ENCODE measurements at places on chromosomes 4 and X.

DNA sequence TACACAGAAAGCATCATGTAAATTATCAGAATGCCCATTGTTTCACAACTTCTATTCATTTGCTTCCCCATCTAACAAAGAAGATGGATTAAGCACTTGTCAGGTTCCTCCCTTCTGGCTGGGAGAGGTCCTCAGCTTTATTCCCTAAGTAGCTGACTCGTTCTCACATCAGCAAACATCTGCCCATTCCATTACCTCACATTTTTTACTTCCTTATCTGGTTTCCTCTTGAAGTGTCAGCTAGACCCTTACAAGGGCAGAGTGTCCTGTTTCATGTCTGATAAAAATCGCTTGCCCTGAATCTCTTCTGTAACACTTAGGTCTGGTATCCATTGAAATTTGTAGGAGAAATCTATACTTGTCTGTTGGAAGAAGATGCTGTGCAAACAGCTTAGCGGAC is 34.7 kb downstream of the TMPRSS11A start:
- DNase-seq: no peak

GRCh38 chrX:148808833-148809232 is 308.4 kb downstream of the AFF2 start:
- no peak for DNase-seq

GRCh38 chr4:163196926-163197480 is 30.3 kb upstream of the NAF1 start:
- DNase-seq: no peak

GRCh38 chr4:112280386-112281056 is 5.2 kb downstream of the TIFA start:
- DNase-seq: no peak

- no peak for DNase-seq
Measured at GRCh38 chr4:8648816-8649630, 56.5 kb downstream of the CPZ start.

- no peak for DNase-seq
Measured at GRCh38 chrX:43087830-43088229, 309.9 kb upstream of the PPP1R2C start.

GRCh38 chr4:19319607-19320006 is 932.1 kb upstream of the SLIT2 start:
- DNase-seq: no peak

DNA sequence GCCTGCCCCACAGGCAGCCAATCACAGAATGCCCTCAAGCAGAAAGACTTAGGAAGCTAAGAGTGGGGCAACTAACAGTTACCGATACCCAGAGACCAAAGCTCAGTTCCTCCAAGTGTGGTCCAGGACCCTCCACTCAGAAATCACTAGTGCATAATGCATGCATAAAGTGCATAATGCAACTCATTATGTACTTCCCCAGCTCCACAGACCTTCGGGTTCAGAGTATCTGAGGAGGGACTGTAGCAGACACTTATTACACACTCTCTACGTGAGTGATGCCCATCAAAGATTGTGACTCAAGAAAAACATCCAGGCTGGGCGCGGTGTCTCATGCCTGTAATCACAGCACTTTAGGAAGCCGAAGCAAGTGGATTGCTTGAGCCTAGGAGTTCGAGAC is 328.0 kb downstream of the BCOR start:
- no peak for DNase-seq

DNA sequence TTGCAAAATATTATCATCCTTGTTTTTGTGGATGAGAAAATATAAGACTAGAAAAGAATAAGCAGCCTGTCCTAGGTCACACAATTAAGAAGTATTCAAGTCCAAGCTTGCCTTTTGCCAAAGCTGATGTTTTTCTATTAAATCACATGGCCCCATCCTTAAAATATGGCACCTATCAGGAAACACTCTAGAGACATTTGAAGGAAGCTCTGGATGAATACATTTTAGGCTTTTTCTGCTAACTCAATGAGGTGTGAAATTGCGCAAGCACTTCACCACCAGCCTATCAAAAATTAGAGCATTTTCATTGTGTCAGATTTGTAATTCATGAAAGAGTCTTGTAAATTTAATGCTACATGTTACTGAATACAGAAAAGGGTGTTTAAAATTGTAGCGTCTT is 251.1 kb upstream of the MAD2L1 start:
- no peak for DNase-seq

GRCh38 chr4:83320548-83320947 is 14.1 kb downstream of the HPSE start:
- no peak for DNase-seq

DNA sequence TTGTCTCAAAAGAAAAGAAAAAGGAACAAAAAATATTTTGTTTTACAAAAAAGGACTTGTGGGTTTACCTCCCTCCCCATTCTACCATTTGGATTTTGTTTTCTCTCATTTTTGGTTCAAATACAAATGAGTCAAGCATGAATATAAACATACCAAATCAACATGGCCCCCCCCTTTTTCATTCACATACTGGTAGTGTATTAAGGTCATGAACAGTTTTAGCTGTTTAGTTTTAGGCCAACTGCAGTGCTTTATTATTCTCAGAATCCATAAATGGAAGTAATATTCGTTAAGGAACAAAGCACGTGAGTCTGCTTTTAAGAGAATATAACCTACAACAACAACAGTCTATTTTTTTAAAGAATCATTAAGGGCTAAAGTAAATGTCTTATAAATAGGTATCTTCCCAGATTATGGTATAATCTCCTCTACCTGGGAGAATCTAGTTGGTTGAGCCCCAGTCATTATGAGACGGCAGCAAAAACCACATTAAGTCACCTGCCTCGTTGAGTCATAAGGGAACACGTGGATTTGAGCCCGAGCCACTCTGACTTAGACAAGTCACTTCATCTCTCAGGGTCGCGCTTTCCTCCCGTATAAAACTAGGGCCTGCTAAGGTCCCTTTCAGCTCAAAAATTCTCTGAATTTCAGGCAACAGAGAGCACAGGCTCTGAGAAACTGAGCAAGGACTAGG is 26.7 kb downstream of the BCLAF3 start:
- DNase-seq: no peak

DNA sequence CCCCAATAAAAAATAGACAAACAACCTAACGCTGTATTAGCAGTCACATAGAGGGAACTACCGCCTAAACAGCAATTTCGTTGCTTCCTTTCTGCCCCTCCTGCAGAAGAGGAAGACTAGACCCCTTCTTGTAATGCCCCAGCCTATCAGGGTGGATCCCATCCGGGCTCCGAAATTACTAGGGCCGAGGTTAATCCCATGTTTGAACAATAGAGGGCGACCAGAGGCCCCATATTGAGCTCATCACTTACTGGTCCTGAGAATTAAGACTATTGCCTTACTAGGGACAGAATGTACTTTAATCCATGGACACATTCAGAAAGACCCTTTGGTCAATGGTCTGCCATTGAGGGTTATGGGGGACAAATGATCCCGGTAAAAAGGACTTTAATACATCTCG is 11.8 kb upstream of the ZNF630 start:
- DNase-seq: no peak

GRCh38 chr4:189385098-189385497 is 555.6 kb upstream of the FRG1 start:
- no peak for DNase-seq

DNA sequence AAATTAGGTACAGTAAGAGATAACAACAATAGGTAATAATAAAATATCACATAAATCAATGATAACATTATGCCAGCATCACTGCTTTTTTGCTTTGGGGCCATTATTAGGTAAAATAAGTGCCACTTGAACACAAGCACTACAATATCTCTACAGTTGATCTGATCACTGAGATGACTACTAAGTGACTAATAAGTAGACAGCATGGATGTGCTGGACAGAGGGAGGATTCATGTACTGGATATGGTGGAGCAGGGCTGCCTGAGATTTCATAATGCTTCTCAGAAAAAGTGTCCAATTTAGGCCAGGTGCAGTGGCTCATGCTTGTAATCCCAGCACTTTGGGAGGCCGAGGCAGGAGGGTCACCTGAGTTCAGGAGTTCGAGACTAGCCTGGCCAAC is 137.8 kb upstream of the IL1RAPL2 start:
- no peak for DNase-seq

- no peak for DNase-seq
Measured at GRCh38 chrX:24702362-24703184, 8.9 kb downstream of the POLA1 start.

GRCh38 chr4:186666750-186667149 is 56.9 kb downstream of the FAT1 start:
- DNase-seq: no peak

- DNase-seq: no peak
Measured at GRCh38 chr4:128542047-128542446, 254.4 kb upstream of the PGRMC2 start.

DNA sequence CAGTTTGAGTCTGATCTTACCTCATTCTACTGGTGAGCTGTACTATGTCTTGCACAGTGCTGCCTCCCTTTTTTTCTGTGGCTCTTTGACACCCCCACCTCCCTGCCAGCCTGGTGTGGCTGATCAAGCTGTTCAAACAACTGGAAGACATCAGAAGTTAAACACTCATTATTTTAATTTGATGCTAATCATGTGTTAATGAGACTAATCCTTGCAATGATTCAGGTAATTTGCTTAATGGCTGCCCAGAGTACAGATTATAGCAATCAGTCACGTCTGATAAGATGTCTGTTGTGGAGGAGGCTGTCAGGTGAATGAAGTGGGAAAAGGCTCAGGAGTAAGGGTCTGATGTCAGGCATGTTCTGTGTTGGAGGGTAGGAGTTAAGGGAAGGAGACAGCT is 87.4 kb upstream of the GK2 start:
- no peak for DNase-seq

DNA sequence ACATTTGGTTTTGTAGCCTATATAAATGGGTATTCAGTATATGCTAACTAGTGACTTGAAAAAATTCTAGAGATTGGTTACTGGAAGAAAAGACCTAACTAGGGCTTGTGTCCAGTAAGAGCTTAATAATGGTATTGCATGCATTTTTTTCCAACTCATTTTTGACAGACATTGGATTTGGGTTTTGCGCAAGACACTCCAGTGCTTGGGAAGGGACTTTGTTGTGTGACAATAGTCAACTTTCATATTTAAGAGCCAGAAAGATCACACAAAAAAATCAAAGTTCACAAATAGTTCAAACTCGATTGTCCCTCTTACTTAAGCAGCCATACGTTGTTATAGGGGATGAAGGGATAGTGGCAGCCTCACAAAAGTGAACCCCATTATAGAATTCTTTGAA is 1.2 kb upstream of the HSD17B11 start:
- no peak for DNase-seq

GRCh38 chr4:186669159-186669731 is 54.4 kb downstream of the FAT1 start:
- DNase-seq: no peak

DNA sequence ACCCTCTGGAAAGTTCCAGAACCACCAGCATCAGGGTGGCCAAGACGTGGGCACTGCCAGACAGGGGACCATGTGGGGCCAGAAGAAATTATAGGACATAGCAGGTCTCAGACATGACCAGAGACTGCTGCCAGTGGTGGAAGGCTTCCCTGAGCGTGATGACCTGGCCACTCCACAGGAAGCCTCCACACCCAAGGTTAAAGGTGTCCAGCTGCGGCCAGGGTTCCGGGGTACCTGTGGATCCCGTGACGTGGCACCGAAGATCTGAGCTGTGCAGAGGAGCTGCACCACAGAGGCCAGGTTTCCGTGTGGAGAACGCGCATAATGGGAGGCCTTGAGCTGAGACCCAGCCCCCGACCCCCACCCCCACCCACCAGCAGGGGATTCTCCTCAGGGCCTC is 16.4 kb upstream of the CTBP1 start:
- no peak for DNase-seq

- DNase-seq: no peak
Measured at GRCh38 chrX:150161193-150161592, 201.9 kb upstream of the MAMLD1 start.

DNA sequence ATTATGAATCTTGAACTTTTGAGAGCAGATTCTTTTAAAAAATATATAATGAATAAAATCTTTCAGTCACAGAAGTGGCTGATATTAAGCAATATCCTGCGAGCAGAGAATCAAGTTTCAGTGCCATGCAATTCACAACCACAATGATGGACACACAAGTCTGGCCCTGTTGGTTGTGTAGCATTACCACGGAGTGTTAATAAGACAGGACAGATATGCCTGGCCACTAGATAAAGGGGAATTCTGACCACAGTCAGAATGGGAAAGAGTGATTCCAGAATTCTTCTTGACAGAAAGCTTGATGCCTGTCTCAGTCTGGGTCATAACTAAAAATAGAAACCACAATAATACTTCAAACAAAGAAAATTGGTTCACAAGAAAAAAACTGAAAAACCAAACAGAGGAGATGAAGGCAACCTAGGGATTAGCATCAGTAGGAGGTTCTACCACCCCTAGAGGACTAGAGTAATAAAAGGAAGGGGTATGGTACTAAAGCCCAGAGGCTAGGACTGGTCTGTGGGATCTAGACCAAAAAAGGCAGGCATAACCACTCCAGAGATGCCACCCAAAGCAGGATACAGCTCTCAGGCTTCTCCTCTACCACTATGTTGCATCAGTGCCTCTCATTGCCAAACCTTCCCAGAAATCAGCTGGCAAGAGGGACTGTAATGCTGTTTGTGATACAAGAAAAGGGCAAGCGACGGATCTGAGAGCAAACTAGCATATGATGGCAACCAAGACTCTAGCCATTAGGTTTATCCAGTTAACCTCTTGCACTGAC is 59.0 kb downstream of the RNF150 start:
- DNase-seq: no peak

DNA sequence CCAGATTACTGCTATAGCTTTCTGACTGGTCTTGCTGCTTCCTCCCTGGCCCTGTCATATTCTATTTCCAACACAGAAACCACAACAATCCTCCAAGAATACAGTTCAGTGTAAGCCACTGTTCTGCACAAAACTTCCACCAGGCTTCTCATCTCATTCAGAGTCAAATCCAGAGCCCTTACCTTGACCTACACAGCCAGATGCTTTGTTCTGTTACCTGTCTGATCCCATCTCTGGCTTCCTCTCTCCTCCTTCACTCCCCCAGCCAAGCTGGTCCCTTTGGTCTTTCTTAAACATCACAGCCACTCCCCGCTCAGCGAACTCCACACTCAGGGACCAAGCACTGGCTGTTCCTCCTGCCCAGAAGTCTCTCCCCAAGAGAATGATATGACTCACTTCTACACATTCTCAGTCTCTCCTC is 84.8 kb upstream of the BMP2K start:
- DNase-seq: no peak

- DNase-seq: no peak
Measured at GRCh38 chrX:132815643-132816042, 142.8 kb downstream of the HS6ST2 start.

DNA sequence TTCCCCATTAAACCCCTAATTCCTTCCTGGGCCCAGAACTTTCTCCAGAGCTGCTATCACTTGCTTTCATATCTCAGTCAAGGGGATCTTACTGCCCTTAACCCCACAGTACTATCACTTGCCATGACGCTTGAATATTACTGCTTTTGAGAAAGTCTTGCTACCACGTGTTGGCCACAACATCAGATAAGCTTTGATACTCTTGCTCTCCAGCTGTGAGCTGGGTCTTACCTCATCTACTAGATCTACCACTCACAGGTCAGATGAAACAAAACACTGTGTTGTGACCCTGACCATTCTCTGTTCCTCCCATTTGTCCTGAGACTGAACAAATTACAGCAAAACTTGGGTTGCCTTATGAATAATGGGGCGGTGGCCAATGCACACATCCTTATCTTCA is 12.1 kb upstream of the TAPT1 start:
- no peak for DNase-seq

- DNase-seq: no peak
Measured at GRCh38 chr4:151721466-151721865, 39.3 kb downstream of the GATB start.

- DNase-seq: no peak
Measured at GRCh38 chr4:160450876-160451275, 1348.0 kb downstream of the RAPGEF2 start.

- DNase-seq: no peak
Measured at GRCh38 chr4:3527914-3528876, 4.0 kb downstream of the LRPAP1 start.

Measured in T-helper 17 cell (primary cell).